HTR-8/SVneo (cell line): ENCODE measurements at places on chromosomes 1 and 21.
A peak's percentile ranks its signal among the peaks of the same experiment; 100 is the strongest.

DNA sequence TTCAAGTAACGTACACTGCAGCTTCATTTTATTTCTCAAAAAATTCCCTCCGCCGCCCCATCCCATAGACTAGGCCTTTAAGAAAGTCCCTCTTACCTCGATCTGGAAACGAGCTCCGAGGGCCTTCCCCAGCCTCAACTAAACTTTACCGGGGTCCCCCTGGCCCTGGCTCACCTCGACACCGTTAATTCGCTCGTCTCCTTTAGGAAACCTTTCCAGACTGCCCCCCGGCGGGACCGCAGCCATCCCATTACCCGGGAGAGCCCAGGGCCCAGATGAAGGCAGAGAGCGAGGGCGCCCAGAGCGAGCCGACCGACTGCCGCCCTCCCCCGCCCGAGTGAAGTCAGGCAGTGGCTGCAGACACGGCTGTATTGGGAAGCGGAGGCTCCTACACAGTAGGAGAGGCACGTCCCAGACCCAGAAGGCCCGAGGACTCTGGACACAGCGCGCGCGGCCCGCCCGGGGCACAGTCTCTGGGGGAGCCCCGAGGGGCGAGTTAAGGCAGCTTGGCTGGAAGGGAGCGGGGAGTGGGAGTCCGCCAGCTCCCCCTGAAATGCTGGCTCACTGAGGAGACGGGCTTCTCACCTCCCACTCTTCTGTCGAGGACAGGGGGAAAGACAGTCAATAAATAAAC is 14.6 kb downstream of the SEMA6C start:
- DNase-seq = no peak

- no peak for DNase-seq
Measured at GRCh38 chr1:40332695-40333094, 15.6 kb upstream of the COL9A2 start.

DNA sequence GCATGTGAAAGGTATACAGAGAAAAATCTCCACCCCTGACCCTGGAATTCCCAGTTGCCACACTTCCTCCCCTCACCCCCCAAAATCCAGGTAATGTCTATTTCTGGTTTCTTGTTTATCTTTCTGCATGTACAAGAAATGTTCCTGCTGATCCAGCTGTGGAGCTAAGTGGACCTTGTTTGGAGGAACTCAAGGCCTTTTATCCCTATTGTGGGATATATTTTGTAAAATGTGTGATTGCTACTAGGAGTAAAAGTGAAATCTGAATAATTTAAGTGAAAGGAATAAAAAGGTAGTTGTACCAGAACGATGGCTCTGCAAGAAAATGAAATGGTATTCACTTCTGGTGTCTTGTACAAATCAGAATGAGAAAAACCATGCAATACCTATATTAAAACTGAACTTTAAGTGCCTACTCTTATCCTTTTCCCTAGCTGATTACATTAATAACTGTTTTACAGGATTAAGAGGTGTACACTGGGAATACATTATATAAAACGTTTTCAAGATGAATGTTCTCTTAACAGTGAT is 3.0 kb downstream of the SPEN start:
- DNase-seq = no peak

DNA sequence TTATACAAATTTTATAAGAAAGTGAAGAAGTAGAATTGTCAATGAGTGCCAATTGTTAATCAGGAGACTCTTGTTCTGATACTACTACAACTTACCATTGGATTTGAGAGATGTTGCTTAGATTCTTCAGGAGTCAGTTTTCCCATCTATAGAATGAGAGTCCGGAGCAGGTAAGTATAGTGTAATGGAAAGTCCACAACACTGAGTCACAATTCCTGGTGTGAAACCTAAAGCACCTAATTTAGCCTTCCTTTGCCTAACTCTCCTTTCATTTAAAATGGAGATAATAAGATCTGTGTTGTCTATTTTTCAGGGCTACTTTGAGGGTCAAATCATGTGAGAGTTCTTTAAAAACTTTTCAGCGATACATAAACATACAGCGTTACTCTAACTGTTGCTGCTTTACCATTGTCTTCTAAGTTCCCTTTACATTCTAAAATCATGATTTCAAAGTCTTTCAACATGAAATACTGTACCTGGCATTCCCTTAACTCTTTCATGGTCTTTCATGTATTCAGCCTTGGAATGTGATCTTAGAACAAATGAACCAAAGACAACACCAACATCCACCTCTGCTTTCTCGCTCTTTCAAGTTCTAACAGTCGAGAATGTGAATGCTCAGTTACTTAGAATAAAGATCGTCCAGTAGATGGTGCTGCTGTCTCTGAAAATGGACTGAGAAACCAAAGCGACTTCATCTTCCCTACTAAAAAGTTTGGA is 90.9 kb downstream of the SLC30A10 start:
- DNase-seq = peak; percentile 57

GRCh38 chr1:245997471-245998258 is 509.4 kb downstream of the SMYD3 start:
- DNase-seq = no peak

GRCh38 chr1:46342084-46342656 is 1.6 kb downstream of the NSUN4 start:
- no peak for DNase-seq

DNA sequence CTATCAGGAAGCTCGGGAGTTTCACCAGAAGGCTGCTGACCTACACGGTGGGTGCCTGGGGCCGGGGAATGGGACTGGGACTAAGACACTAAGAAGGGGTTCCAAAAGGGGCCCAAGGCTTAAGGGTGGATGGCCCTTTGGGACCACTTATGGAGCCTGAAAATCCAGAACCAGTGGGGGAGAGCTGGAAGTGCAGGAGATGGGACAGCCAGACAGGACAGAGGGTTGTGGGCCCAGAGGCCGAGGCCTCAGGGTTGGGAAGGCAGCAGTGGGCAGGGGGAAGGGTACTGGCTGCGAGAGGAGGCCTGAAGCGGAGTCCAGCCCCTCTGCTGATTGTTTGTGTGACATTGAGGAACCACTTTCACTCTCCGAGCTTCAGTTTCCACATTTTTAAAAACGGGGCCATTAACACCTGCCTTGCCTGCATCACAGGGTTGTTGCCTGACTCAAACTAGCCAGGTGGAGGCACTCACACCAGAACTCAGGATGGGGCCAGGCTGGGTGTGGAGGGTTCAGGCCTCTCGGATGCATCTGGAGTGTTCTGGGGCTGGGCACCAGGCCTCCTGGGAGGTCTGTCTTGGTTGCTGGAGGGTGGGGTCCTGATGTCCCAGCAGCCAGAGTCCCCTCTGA is 3.0 kb downstream of the TTC24 start:
- no peak for DNase-seq

GRCh38 chr1:55378582-55378981 is 163.4 kb upstream of the USP24 start:
- DNase-seq = peak; percentile 22

DNA sequence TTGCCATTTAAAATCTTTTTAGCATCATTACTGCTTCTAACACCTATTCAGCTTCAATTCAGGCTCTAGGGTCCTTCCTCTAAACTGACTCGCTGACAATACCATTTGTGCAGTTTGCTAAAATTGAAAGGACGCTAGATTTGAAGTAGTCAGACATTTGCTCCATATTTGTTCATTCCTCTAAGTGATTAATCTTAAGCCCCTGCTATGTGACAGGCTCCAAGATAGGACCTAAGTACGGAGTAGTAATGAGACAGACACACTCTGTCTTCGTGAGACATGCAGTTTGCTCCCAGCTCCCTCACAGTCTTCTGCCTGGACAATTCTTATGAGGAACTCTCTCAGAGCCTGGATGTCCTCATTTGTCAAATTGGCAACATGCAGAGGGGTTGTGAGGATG is 26.1 kb upstream of the CD53 start:
- no peak for DNase-seq
